ENCODE measurements at places on chromosomes 2 and 18.

- no peak for DNase-seq
Observed at GRCh38 chr2:223859070-223859469, 21.7 kb upstream of the AP1S3 start.

DNA sequence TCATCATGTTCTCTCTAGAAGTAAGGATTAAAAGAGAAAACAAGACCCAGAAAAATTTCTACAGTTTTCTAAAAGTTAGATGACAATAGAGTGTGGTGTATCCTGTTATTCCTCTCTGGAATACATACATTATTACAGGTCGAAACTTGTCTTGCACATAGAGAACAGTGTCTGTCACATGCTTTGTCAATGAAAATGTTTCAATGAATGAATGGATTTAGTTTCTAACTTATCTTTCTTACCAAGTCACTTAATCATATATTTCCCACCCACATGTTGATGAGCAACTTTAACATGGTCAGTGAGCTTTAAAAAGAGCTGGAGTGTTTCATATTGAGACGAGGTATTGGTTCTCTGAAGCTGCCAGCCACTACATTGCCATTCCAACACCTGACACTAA is 4.3 kb downstream of the DSG4 start:
- no peak for DNase-seq

- no peak for DNase-seq
Observed at GRCh38 chr2:238424313-238424700, 2.4 kb upstream of the ASB1 start.

GRCh38 chr2:235643680-235644511 is 150.1 kb downstream of the AGAP1 start:
- DNase-seq: no peak

DNA sequence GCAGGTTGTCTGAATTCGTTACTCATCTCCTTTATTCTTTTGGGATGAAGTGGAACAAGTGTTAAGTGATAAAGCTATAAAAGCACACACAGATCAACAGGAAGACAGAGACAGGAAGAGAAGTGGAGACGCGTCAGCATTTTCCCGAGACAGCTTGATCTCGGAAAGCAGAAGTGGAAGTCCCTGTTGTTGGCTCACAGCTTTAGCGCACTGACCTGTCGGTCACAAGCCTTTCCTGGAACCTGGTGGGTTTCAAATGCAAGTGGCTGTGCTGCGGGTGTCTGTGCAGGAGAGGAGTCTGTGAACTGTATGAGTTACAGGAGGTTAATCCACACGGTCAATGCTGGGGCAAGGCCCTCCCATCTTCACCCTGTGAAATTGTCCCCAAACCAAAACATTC is 116.6 kb upstream of the PELI1 start:
- no peak for DNase-seq

DNA sequence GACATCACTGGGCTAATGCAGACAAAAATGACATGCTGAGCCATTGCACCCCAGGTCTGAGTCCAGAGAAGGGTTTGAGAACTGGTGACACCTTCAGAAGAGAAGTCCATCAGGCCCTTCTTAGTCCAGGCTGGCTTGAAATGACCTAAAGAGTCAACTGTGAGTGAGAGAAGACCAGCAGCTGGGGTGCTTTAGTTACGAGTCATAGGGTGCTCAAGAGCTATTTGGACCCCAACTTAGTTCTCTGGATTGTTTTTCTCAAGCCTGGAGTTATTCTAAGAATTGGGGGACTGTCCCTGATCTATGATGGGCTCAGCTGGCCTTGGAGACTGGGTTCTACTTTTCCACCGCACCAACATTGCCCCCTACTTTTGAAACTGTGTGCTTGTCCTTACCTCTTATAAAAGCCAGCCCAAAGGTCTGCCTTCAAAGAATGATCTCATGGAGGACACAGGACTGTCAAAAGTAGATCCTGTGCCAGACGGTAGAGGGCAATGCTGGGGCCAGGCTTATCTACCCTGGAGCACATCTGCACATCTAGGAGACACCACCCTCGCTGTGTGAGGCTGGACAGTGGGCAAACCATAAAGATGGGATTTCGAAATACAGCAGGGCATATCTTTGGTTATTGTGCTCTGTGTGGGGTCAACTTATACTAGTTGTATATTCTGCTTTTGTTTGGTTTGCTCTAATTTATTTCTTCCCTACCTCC is 333.0 kb upstream of the SLC14A2 start:
- no peak for DNase-seq

GRCh38 chr2:127405255-127405610 is 13.0 kb upstream of the PROC start:
- DNase-seq: no peak

DNA sequence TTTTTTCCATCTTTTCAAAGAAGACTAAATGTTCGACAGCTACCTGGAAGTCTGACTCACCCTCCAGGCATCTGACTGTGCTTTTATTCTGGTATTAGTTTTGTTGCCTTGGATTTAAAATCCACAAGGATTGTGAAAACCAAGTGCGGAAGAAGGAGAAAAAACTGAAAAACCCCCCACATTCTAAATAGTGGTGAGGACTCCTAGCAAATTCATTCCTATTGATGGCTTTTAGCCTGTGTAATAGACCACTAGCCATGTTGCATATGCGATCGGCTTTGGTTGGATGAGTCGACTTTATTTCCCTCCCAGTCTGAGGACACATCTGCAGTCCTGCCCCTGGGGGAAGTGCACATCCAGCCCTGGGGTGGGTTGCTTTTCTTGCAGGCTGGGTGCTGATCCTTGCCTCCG is 16.9 kb downstream of the LDLRAD4 start:
- no peak for DNase-seq

GRCh38 chr2:232292395-232293154 is 86.0 kb upstream of the ALPP start:
- DNase-seq: peak; percentile 32

DNA sequence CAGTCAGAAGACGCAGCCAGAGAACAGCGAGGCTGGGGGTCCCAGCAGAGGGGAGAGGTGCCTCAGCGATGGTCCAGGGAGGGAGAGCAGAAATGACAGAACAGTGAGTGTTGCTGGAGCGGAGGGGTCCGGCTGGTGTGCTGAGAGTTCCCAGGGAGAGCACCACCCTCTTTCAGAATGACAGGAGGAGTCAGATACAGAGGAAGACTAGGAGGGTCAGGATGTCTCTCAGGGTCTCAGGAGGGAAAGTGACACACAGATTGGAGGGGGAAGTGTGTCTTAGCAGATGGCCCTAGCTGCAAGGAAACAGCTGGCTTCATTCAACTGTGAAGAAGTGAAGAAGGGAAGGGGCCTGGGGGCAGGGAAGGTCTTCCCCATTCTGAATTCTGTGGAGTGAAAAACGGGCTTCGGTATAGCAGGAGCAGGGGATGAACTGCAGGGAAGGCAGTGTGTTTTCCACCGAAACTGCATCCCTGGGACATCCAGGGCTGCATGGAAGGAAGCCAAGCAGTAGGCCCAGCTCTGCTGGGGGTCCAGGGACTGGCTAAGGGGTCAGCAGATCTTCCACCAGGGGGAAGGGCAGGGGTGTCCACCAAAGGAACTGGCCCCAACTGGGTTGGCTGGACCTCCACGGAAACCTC is 90.0 kb upstream of the OTOS start:
- no peak for DNase-seq

DNA sequence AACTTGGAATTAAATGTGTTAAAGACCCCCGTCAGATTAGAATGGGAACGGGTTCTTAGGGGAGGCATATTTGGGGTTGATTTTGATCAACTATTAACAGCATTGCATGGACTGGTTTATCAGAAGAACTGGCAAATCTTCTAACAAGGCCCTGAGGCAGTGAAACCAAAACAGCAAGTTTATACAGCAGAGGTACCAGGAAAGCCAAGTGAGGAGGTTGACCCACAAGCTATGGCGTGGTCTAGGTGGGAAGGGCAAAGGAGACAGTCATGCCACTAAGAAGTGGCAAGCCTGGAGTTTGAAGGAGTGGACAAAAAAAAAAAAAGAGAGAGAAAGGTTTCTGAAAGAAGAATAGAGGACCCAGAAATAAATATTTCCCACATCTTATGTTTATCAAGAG is 187.0 kb downstream of the MREG start:
- DNase-seq: no peak

GRCh38 chr2:197086500-197086899 is 160.0 kb upstream of the PGAP1 start:
- DNase-seq: no peak

- no peak for DNase-seq
Observed at GRCh38 chr2:3196716-3197115, 180.9 kb downstream of the EIPR1 start.

- DNase-seq: no peak
Observed at GRCh38 chr2:151789055-151789834, 39.0 kb downstream of the ARL5A start.

GRCh38 chr2:192161656-192162290 is 33.0 kb downstream of the TMEFF2 start:
- no peak for DNase-seq

- DNase-seq: peak; percentile 40
Observed at GRCh38 chr2:237483018-237483731, 3.9 kb upstream of the MLPH start.

- DNase-seq: peak; percentile 35
Observed at GRCh38 chr2:120109186-120110061, 96.5 kb downstream of the EPB41L5 start.

- DNase-seq: no peak
Observed at GRCh38 chr2:108345951-108346350, 31.8 kb upstream of the SULT1C4 start.

GRCh38 chr18:8561123-8561910 is 47.9 kb upstream of the RAB12 start:
- DNase-seq: no peak

DNA sequence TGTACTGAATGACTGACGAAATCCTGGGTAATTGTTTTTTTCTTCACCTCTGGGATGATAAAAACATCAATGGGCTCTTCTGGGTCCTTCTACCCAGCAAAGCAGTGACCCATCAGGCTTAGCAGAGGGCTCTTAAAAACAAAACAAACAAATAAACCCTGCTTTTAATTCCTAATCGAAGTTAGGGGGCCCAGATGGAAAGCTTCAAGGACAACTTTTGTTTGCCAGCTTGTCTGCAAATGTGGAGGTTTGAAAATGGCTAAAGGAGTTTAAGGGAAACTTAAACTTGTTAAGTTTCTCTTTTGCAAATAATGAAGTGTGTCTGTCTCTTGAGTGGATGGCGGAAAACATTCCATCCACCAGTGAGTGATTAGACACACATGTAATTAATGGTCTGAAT is 327.2 kb downstream of the SATB2 start:
- no peak for DNase-seq

- DNase-seq: no peak
Observed at GRCh38 chr2:238606311-238606710, 179.6 kb downstream of the ASB1 start.

GRCh38 chr2:161415987-161416707 is at the start of gene TBR1:
TSS of gene TBR1 (plus strand) at chr2:161416297. CDS start at chr2:161416411, 114 bp downstream.
- no peak for DNase-seq

GRCh38 chr2:157504623-157505022 is 60.7 kb upstream of the CYTIP start:
- DNase-seq: no peak

- DNase-seq: no peak
Observed at GRCh38 chr2:98572211-98572610, 36.1 kb downstream of the COA5 start.

DNA sequence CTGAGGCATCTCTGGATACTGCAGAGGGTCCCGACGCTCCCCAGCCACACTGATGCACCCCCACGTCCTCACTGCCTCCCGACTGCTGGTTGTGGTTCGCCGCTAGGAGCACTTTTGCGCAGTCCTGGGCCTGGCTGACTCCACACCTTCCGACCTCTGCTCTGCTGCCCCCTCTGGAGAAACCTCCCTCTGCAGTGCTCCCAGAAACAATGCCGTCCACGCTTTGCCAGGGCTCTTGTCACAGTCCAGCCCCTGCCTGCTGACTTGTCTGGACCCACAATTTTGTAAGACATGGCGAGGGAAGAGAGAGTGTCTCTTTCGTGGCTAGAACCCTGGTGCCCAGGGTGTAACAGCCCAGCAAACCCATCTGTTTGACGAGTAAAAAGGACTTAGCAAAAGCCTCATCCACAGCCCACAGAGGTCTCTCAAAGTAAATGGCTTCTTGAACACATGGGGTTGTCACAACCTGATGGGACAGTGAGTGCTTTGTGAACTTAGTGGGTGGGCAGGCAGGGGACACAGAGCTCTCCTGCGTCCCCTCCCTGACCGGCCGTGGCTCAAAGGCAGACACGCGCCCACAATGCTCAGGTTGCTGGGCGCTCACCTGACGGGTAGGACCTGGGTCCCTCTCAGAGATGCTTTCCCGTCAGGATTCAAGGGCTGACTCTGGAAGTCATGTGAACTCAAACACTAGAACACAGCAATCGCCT is 4.0 kb downstream of the COPS9 start:
- no peak for DNase-seq
